ENCODE measurements at places on chromosomes 11 and 22.

DNA sequence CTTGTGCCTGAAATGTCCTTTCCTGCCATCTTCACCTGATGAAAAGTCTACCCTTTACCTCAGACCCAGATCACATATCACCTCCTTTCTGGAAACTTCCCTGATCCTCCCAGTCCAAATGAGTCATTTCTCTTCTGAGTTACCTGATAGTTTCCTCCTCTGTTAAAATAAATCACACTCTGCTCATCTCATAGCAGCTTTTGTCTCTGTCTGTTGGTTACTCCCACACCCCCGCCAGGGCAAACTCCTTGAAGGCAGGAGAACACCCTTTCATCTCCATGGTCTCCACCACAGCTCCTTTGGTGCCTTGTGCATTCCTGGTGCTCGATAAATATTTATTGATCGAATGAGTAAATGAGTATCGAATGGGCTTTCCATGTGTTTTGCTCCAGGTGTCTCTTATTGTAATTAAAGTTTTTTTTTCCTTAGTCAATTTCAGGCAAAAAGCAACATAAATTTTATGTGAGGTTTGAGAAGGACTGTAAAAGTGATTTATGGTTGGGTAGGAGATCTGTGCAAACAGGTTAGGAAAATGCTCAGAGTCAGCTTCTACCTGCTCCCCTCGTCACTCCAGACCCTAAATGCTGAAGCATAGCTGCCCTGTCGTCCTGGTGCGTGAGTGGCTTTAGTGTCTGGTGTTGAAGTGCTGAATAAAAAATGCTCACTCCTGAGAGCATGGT is 178.2 kb downstream of the GRIK4 start:
- DNase-seq: no peak

- no peak for DNase-seq
Measured at GRCh38 chr11:112871909-112872500, 89.2 kb upstream of the NCAM1 start.

DNA sequence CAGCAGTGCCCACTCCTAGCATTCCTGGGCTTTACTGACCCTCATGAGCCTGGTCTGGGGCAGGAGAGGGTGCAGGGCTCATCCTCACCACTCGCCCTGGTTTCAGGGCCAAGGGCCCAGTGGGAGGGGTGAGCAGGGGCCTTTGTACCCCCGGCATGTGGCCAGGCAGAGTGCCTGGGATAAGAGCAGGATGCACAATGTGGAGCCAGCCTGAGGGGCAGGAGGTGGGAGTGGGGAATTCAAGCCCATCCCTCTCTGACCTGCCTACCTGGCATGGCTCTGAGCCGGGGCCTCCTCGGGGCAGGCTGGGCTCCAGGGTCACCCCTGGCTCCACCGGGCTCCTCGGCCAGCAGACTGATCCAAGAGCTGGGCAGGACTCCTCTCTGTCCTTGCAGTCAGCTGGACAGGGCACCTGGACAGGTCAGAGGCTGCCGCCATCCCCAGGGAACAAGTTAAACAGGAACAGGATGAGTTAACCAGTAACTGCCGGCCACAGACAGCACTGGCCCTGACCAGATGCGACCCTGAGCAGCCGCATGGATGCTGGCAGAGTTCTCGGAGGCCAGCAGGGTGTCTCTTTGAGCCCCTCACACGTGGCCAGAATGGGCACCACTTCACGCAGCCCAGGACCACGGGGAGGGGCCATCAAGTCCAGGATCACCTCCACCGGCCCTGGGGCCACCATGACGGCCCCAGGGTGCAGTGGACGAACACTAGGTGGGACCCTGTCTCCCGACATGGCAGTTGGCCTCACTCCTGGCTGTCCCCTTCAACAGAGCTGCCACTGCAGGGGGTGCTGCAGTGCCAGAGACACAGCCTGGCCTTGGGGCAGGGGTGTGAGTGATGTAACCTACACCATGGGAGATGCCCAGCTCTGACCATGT is 5.0 kb downstream of the SIGIRR start:
- DNase-seq: no peak

GRCh38 chr22:50039669-50040443 is 18.2 kb downstream of the TTLL8 start:
- DNase-seq: no peak

- DNase-seq: no peak
Measured at GRCh38 chr11:106322106-106322505, 244.6 kb downstream of the AASDHPPT start.

- DNase-seq: no peak
Measured at GRCh38 chr22:33785283-33785968, 134.8 kb downstream of the LARGE1 start.

- DNase-seq: no peak
Measured at GRCh38 chr11:103897160-103897936, 139.1 kb upstream of the DDI1 start.

- DNase-seq: no peak
Measured at GRCh38 chr11:1480555-1481482, 5.8 kb downstream of the MOB2 start.

DNA sequence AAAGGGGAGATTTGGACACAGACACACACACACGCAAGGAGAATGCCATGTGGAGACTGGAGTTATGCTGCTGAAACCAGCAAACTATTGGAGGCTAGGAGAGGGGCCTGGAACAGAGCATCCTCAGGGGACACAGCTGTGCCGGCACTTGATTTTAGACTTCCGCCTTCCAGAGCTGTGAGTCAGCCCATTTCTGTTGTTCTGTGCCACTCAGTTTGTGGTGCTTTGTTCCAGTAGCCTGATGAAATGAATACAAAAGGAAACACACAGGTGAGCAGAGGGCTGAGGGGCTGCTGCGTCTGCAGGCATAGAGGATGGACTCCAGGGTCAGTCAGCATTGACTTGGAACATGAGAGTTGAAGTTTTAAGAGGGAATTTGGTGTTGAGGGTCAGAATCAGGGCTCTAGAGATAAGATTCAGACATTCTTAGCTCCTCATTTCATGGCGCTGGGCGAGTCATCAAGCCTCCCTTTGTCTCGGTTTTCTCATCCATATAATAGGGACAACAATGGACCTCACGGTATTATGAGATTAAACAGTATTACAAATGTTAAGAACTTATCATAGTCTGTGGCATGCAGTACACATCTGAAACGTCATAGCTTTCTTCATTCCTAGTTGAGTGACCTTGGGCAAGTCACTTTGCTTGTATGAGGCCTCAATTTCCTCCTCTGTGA is 191.0 kb downstream of the MIAT start:
- DNase-seq: no peak

DNA sequence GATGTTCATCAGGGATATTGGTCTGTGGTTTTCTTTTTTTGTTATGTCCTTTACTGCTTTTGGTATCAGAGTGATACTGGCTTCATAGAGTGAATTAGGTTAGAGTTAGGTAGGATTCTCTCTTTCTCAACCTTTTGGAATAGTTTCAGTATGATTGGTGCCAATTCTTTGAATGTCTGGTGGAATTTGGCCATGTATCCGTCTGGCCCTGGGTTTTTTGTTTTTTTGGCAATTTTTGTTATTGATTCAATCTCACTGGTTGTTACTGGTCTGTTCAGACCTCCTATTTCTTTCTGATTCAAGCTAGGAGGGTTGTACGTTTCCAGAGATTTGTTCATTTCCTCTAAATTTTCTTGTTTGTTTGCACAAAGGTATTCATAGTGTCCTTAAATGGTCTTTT is 54.4 kb downstream of the ATXN10 start:
- DNase-seq: no peak

DNA sequence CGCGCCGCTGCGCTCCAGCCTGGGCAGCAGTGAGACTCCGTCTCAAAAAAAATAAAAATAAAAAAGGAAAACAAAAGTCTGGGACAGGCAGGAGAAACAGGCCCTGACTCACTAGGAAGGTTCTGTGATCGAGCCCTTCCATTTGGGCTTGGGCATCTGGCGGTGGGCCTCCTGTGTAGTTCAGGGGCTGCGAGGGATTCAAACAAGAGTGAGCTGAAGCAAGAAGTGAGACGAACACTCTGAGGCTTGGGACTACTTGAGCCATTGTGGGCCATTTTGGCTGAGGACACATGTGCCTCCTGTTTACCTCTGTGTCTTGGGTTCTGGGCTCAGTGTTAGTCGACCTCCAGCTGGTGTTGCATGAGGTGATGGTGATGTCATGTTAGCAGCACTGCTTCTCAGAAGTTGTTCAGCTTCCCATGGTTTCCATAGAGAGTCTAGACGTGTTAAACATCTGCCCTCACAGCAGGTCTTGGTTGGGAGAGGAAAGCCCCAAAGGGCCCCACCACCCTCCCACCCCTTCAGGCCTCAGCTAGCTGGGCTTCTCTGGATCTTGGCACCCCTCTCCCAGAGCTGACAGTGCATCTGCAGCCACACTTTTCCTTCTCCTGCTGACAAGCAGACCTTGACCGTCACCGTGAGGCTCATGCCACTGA is 57.8 kb downstream of the MED15 start:
- DNase-seq: no peak

DNA sequence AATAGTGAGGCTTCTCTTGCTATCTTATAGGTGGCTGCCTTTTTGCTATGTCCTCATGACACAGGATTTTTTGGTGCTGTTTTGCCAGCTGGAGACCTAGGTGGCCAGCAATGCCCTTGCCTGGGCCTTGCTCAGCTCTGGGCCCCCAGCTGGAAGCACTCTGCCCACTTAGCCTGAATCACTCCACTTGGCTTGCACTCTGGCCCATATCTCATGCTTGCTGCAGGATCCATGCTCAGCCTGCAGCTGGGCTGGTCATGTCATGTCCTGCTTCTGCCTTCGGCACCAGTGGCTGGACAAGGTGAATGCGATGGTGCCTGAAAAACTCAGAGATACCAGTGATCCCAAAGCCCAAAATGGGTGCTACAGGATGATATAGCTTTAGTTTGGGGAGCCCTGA is 818.6 kb upstream of the FAT3 start:
- DNase-seq: no peak

- no peak for DNase-seq
Measured at GRCh38 chr22:45171830-45172229, 8.1 kb downstream of the NUP50 start.

- no peak for DNase-seq
Measured at GRCh38 chr22:27218012-27218920, 560.9 kb downstream of the MIAT start.

GRCh38 chr22:28015676-28016601 is 96.9 kb upstream of the PITPNB start:
- DNase-seq: no peak

Measured in activated T-cell treated with anti-CD3 and anti-CD28 coated beads for 48 hours (primary cell).